Forelimb muscle (tissue), 1 donor: ENCODE measurements at places on chromosomes 2 and 18. TPM values are rescaled to one million over a fixed set of nuclear protein-coding genes. Genes with fewer than 3 reads are reported as not detected.

DNA sequence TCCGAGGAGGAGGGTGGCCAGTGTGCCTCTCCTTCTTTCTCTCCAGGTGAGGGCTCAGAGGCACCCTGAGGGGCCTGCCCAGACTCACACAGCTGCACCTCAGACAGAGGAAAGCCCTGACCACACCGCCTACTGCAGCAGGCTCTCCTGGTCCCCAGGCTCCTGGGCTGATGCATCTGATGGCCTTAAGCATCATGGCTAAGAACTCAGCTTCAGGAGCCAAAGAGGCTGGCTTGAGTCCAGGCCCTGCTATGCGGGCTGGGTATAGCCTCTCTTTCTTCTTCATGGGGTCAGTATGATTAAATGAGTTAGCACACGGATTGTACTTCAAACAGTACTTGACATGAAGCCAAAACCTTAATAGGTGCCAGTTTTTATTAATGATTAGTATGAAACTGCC lies 89.6 kb downstream of the TGFA start:
- no peak for DNase-seq

- DNase-seq: no peak
Observed at GRCh38 chr2:197229509-197230443, 80.8 kb downstream of the ANKRD44 start.

DNA sequence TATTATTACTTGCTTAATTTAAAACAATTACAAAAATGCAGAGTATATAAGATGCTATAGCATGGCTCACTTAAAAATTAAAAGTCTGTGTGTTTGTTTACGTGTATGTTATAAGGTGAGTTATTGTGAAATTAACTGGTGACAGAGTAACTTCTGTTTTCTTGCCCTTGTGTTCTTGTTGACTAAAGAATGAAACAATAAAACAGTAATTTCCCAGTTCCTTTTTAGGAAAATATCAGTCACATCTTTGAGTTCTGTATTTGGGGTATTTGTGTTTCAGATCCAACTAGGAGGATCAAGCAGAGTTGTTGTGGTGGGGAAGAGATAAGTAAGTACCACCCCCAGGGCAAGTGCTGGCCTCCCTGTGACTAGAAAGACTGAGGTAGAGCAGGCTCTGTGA lies 143.6 kb downstream of the CCDC148 start:
- no peak for DNase-seq

DNA sequence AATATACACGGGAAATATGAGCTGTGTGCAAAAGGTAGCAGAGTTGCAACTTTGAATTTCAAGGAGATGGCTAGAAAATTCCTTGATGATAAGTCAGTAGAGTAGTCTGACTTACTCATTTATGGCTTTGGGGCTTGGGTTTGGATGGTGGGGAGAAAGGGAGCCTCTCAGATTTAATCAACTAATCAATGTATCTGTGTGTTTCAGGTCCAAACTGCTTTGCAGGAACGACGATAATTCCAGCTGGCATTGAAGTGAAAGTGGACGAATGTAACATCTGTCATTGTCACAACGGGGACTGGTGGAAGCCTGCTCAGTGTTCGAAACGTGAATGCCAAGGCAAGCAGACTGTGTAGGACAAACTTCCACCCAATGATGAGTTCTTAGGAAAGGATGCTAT lies 164.6 kb downstream of the VWC2L start:
- DNase-seq: no peak

DNA sequence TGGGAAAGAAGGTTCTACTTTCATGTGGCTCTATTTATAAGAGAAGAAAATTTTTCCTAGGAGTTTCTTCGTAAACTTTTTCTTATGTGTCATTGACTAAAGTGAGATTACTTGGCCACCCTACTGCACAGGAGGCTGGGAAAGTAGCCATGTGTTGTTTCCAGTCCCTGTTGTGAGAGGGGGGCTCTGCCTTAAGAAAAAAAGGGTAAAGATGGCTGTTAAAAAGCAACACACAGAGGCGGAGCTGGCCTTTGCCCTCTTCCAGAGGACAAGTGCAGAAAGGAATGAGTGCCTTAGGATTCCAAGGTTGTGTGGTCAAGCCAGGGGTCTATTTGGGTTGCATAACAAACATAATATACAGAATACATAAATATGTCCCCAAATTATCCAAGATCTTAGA lies 230.0 kb upstream of the CXCR4 start:
- no peak for DNase-seq

- no peak for DNase-seq
Observed at GRCh38 chr2:30110773-30111172, 36.0 kb upstream of the YPEL5 start.

DNMT3A gene
- 52.6 TPM for polyA plus RNA-seq

DNA sequence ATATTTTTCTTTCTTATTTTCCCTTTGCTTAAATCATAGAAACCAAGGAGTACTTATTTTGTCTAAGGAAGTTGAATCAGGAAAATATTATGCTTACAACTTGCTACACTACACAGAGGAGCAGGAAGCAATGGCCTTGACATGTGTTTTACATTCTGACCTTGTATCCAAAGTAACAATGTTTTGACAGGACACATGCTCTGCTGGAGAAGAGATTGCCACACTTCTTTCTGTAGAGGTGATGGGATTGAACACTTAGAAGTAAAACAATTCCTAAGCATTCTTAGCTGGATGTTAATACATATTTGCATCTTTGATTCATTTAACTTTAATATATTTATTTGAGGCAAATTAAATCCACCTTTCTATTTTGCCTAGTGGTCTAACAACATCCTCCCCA lies 929.1 kb downstream of the DSC3 start:
- no peak for DNase-seq

DNA sequence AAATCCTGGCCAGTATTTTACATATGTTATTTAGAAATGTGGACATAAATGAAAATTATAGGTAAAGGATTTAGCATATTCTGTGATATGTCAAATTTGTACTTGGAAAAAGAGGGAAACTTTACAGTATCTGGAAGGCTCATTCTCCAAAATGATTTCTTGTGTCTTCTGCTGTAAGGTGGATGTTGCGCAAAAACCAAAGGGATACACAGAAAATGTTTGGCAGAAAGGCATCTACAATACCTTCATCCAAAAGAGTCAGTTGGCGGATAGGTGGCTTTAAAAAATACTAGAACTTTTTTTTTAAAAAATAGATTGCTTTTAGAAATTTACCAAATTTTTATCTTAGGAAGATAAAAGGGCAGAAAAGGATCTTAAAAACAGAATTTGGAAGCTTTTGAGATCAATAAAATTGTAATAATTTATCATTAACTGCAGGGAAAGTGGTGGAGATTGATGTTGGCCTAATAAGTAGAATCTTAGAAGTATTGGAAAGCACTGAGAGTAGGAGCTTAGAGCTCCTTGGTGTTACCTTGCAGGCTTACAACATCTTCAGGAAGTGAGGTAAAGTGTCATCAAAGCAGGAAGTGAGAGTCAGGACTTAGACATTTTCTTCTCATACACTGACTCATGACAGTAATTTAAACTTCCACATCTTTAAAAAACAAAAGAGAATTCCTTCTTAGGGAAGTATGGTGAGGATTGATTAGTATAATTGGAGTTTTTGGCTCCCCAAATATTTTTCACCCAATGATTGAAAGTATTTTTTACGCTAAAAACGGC lies 2.1 kb downstream of the NABP1 start:
- no peak for DNase-seq

DNA sequence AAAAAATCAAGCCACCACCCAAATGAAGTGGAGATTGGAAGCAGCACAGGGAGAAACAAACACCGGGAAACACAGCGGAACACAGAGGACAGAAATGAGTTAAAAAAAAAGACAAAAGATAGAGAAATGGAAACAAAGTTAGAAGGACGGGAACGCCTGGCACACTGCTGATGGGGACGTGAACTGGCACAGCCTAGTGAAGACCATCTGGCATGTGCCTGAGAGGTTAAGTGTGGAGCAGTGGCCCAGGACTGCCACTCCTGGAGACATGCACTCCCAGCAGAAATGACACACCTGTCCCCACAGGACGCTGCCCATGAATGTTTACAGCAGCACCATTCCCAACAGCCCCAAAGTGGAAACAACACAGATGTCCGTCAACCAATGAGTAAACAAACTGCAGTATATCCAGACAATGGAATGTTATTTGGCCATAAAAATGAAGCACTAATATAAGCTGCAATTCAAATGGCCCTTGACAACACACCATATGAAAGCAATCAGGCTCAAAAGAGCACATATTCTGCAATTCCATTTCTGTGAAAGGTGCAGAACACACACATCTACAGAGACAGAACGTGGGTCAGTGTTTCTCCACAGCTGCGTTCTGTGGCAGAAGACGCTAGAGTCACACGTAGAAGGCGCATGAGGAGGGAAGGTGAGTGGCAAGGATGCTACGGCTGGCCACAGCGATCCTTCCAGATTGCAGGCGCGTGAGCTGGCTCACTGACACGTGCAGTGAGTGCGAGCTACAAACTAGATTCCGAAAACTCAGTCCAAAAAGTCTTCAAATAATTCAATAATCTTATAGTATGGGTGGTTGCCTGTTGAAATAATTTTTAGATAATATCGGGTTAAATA lies 24.6 kb downstream of the THAP4 start:
- DNase-seq: no peak

ONECUT2 gene
- polyA plus RNA-seq: 0.04 TPM

PTPN2 gene
- 27.0 TPM for polyA plus RNA-seq

DNA sequence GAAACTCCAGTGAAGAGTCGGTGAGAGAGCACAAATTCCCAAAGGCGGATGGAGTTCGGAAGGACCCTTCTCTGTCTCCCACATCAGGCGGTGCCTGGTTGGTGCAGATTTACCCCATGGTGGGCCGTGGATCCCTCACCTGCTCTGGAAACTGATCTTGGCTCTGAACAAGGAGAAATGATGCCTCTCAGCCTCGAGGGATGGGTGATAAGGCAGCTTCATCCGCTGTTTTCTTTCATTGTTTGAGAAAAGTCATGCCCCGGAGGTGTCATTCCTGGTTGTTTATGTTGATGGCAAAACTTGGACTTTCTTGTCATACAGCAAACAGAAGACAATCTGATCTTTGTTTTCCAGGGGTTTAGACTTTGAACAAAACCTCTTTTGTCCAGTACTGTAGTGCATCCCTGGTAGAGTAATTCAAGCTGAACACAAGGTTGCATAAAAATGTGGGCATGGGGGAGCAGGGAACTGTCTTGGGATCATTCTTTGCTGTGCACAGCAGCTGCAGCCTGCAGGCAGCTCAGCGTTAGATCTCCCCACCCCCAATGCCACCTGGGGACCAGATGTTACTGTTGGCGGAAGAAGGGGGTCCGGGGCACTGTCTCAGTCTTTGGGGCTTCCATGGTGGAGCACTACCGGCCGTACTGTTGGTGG lies 81.3 kb downstream of the NFATC1 start:
- no peak for DNase-seq

GRCh38 chr2:204180649-204181048 lies 244.1 kb downstream of the ICOS start:
- no peak for DNase-seq

DNA sequence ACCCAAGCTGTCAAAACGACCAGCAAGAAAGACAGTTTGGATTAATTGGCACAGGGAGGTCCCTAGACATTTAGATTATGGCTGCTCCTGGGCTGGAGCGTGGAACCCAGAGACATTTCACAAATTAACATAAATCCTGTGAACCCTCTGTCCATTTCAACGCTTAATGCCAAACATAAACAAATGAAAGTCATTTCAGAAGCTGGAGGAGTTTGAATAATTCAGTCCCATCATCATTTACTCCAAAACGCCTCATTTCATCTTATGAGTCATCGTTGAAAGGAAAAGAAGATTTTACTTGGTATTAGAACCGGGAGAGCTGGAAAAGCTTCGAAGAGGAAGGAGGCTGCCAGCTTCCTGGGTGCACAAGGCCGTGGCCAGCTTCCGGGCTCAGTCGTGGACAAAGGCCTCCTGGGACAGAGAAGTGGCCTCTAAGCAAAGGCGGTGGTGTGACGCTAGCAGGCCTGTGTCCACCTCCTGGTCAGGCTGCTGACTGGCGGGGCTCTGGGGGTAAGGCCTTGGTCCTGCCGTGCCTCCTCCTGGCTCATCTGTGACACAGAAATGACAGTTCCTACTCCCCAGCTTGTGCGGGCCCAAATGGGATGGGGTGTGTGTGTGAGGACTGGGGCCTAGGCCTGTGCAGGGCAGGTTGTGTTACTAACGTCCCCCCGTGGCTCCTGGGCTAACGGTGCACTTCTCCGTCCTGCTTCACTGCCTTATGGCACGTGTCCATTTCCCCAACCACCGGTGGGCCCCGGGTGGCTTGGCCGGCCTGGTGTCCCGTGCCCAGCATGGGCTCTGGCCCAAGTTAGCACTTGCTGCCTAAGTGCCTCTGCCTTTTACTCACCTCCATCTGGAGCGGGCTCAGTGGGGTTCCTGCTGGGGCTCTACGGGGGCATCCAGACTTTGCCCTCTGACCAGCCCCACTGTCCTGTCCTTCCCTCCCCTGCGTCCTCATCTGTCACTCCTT lies 71.6 kb downstream of the RRM2 start:
- no peak for DNase-seq

- no peak for DNase-seq
Observed at GRCh38 chr2:70983506-70984227, 5.2 kb downstream of the ANKRD53 start.

HAUS1 gene
- polyA plus RNA-seq: 25.1 TPM

DNA sequence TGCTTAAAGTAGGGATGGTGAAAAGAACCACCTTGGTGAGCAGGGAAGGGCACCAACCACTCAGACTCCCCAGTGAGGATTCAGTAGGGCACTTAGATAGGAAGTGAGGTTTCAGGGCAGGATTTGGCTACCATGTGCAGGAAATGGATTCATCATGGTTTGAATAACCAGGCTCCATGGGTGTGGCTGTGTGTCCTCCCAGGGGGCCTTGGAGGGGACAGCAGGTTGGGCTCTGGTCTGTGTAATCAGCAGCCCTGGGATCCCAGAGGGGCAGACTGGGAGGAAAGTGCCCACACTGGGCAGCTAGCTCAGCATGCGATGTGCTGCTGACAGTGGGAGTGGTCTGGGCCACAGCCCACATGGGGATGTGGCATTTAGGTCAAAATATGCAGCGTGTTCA lies 224.6 kb downstream of the CELF4 start:
- no peak for DNase-seq

- no peak for DNase-seq
Observed at GRCh38 chr2:48574353-48575287, 43.0 kb upstream of the GTF2A1L start.

ANKRD44 gene
- 18.1 TPM for polyA plus RNA-seq
